HS-5 (cell line): ENCODE measurements at places on chromosomes 7 and 10.
A peak's percentile ranks its signal among the peaks of the same experiment; 100 is the strongest.

DNA sequence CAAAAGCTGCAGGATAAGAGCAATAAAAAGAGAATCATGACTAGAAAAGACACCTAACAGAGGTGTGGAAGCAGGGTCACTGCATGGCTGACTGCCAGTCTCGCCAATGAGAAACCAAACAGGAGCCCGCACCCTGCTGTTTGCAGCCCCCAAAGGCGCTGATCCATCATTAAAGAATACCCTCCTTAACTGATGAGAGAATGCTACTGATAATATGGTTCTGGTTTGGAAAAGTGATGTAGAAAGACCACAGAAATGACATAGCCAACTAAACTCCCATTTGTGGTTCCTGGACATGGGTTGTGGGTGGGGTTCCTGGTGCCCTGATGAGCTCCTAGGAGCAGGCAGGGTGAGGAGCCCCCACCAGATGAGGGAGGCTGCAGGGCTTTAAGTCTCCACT, 207.4 kb downstream of the TNS3 start:
- no peak for DNase-seq

DNA sequence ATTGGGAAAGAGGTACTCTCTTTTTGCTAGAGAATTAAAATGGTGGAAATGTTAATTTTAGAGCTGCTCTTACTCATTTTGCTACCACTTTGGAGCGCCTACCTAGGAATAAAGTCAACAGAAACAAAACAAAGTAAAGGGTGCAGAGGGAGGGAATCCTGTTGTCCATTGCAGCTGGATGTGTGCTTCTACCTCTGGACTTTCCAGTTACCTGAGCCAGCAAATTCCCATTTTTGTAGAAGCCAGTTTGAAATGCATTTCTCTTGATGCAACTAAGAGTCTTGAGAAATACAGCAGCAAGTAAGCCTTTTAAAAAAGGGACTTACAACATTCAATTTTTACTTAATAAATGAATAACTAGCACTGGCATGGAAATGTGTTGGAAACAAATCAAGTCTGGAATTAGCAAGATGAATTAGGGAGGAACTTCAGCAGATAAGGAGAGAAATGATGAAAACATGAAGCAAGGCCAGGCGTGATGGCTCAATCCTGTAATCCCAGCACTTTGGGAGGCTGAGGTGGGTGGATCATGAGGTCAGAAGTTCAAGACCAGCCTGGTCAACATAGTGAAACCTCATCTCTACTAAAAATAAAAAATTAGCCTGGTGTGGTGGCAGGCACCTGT, 113.5 kb upstream of the CTTNBP2 start:
- no peak for DNase-seq

DNA sequence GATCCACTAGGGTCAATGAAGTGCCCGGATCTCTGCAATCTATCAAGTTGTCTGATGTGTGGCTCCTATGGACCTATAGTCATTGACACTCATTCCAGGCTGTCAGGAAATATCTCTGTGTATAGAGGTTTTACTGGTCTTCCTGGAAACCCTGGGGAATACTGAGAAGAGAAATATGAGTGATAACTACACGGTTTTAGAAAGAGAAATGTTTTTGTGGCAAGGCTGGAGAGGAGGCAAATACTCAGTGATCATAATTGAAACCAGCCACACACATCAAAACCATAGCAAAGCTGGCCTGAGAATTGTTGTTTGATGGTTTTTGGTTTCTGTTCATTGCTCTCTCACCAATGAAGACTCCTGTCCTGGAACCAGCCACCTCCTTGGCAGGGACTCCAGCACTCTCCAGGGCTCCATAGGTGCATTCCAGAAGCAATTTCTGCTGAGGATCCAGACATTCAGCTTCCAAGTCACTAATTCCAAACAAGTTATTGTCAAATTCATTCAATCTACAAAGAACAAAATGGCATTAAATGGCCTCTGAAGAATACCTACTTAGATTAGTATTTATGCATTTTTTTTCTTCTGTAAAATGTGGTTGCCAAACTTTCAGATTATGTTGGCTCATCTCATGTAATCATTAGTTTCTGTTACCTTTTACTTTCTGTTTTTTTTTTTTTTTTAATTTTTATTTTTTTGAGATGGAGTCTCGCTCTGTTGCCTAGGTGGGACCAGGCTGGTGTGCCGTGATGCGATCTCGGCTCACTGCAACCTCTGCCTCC, 108.6 kb upstream of the ABI1 start:
- no peak for DNase-seq

GRCh38 chr10:28444031-28444430, 88.9 kb upstream of the WAC start:
- no peak for DNase-seq

DNA sequence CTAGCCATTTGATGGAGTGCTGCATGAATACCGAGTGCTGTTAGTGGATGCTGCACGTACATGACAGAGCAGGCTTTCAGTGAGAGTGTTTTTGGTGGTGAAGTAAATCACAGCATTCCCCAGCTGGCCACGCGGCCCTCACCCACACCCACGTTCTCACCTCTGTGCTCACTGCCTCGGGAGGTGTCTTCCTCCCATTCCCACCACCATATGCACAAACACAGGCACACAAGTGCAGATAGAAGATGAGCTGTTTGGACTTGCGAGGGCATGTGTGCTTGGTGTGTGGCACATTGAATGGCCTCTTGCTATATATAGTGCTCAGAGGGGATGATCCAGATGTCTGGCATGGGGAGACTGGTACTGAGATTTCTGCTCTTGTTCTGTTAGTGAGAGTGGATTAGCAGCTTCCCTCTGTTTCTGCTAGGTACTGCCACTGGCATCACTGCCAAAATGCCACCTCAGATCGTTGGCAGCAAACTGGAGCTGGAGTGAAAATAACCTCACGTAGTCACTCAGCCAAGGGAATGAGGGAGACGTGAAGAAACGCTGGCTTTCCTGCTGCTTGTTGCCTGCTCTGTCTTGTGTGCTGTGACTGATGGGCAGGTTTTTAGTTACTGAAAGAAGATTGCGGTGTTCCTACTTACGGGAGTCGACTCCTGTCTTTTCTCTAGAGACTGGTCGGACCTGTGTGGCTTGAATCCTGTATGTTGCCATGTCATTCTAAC, 19.1 kb downstream of the DNAJB6 start:
- no peak for DNase-seq

- DNase-seq: no peak
These were observed 524.8 kb upstream of the TPK1 start for GRCh38 chr7:145360511-145361100.

DNA sequence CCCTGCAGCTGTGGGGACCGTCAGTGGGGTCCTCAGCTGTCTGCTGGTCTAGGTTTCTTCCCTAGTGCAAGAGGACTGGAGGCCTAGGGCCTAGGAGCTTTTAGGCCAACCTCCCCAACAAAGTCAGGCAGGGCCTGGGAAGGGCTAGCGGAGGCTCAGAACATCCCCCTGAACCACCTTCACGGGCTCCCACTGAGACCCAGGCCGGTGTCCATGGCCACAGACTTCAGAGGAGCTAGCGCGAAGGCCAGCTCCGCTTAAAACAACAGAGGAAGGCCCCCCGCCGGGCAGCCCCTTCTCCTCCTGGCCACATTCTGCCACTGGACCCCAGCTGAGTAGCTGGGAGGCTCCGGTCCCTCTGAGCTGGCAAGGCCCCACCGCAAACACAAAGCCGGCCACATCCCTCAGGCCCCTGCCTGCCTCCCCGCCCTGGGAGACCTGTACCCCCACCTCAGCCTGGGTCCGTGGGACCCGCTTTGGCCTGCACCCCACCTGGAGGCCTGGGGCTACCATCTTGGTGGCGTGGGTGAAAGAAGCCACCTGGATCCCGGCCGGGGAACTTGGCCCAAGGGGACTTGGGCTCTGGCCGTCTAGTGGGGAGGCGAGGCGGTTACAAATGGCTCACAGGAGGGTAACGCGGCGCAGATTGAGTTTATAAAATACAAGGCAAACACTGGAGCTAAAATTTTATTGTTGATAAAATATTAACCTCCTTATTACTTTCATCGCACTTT, 5.4 kb upstream of the UNCX start:
- DNase-seq: no peak

GRCh38 chr10:34016576-34016975, 682.1 kb upstream of the NRP1 start:
- DNase-seq: no peak

- DNase-seq: no peak
These were observed 1.2 kb upstream of the TRRAP start for GRCh38 chr7:98877146-98877545.

GRCh38 chr10:77608281-77608680, 29.3 kb downstream of the KCNMA1 start:
- DNase-seq: no peak

DNA sequence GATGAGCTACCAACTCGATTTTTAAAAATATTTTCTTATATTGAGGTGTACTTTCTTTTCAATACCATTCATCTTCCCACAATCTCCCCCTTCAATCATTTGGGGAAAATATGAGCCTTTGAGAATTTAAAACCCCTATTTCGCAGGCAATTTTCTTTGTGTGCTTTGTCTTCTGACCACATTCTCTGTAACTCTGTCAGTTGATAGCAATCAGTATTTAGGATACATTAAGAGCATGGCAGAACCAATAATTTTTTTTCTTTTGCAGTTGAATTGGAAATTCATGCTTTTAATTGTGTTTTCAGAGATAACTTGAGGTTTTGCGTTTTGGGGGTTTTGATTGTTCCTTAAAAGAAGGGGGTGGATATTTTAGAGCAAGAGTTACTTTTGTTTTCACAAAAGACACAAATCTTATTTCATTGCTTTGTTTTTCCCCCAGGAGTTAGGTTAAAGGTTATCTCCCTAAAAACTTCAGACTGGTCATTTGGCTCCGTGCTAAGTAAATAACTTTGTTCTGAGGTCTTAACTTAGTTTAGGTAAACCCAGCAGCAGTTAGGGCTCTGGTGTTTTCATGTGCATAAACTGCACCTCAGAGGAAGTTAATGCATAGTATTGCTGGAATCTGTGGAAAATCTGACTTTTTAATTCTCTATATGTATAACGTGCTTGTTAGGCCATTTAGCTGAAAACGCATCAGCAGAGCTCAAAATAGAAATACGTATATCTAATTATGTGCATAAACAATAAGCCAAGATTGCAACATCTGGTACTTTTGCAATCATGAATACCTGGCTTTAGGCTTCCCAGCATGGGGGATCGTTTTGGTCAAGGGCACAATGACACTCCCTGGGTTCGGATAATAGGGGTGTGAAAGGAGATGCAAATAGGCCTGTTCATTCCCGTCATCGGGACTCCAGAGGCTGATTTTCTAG, 676.4 kb upstream of the ANKRD30A start:
- no peak for DNase-seq

GRCh38 chr7:132321387-132321786, 254.9 kb downstream of the PLXNA4 start:
- DNase-seq: no peak

GRCh38 chr7:12711124-12711523, 23.7 kb downstream of the ARL4A start:
- no peak for DNase-seq

- peak; percentile 82 for DNase-seq
These were observed 144.4 kb downstream of the TES start for GRCh38 chr7:116354546-116355423.

DNA sequence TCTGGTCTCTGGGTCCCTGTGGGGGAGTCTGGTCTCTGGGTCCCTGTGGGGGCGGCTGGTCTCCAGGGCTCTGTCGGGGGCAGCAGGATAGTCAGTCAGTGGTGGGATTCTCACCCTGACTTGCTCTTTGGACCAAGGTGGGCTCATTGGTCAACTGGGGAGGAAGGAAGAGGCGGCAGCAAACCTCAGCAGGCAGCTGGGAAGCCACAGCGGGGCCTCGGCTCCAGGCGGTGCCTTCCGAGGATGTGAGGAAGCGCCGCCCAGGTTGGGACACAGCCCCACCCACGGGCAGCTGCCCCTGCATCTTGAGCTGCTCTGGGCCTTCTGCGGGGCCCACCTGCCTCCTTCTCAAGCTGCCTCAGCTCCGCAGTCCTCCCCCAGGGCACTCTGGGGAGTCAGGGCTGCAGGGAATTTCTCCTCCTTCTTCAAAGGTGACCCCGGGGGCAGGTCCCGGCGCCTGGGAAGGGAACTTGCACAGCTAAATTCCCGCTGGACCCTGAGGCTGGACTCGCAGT, 20.4 kb upstream of the KNDC1 start:
- no peak for DNase-seq

GRCh38 chr10:93073539-93074146, at the start of gene CYP26A1:
Gene CYP26A1, plus strand, starts transcription at chr10:93073893. Its CDS starts 42 bp downstream, at chr10:93073935.
- DNase-seq: no peak

DNA sequence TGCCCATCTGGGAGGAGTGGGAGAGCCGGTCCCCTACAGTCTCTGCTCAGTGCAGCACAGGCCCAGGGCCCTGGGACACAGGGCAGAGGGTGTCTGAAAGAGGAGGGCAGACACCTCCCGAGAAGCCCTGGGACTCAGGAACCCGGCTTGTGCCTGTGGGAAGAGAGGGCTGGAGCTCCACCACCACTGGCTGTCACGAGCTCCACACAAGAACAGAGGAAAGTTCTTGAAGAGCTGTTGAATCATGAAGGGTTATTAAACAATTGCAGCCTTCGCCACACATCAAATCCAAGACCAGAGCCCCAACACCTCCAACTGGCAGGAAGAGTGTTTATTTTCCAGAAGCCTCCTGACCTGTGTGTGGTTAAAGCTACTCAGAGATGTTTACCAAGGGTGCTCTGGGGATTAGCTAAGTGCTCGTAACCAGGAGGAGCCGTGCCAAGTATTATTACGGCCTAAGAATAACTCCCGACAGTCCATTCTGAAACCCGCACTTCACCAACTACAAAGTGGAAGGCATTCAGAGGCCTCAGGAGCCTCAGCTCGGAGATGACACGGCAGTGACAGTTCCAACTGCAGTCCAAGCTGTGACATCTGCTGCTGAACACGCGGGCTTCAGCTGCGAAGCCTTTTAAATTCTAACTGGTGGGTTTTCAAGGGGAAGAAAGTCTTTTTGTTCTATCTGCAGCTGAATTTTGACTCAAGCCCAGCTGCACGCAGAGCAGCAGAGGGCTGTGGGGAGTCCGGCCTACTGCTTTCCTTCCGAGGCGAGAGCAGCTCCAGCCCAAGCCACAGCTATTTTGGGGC, 75.1 kb downstream of the MAD1L1 start:
- no peak for DNase-seq

DNA sequence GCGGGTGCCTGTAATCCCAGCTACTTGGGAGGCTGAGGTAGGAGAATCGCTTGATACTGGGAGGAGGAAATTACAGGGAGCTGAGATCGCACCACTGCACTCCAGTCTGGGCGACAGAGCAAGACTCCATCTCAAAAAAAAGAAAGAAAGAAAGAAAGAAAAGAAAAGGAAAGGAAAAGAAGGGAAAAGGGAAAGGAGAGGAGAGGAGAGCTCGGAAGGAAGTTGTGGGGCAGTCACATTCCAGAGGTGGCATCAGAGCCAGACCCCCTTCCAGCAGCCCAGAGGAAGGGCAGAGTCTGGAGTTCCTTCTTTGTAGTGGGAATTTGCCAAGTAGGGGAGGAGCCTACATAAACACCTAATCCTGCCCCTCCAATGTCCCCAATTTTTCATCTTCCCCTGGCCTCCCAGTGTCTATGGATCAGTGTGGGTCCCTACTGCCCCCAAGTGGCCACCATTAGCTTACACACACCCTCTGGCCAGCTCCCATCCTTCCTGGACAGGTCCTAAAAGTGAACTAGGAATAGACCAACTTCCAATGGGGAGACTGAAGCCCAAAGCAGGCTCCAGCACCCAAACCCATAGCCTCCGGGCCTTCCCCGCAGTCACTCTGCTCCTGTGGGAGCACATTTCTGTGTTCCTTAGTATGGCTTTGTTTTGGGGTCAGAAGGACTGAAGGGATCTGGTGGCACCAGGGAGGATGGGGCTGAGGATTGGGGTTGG, 39.6 kb upstream of the HSPB1 start:
- peak; percentile 9 for DNase-seq

GRCh38 chr7:113816639-113817038, 102.2 kb downstream of the PPP1R3A start:
- DNase-seq: no peak
